ENCODE measurements at places on chromosomes 4 and X.

DNA sequence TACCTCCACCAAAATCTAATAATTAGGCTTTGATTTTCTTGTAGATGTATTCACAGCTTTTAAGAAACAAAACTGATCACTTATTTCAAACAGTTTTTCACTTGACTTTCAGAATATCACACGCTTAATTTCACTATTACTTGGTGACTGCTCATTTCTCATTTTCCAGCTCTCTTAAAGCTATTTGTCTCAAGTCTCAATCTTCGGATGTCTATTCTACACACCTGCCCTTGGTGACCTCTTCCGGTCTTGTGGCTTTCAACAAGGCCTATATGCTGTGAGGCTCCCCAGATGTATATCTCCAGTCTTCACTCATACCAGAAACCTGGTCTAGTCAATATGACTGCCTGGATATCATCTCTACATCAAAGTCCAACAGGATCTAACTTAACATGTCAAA lies 34.9 kb upstream of the ANXA10 start:
- no peak for DNase-seq

DNA sequence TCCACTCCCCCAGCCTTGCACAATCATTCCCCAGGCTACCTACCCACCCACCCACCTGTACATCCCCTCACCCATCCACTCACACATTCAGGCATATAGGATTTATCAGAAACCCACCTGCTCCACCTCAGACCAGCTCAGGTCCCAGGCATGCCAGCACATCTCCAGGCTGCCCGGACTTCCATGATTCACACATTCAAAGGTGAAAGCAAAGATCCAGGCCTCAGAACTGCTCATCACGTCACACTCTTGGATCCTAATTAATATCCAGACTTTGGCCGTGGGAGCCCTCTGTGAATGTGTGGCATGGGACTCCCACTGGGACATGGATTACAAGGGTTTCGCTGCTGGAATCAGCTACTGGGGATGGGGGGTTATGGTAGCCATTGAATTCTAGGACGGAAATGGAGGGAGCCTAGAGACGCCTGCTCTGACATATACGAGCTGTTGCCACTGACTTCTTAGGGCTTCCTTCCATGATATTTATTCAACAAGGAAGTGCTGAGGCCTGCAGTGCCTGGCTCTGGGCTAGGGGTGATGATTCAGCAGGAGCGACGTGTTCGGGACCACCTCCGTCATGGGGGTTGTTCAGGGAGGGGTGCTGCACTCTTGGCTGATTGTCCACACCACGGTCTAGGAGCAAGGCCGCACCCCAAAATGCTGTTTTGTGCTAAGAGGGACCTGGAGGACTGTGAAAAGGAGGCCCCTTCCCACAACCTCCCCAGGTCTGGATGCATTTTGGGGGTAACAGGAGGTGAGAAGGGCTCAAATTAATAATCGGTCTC lies 56.9 kb upstream of the ADRA2C start:
- DNase-seq = no peak

GRCh38 chr4:152281211-152281610 lies 254.7 kb downstream of the FBXW7 start:
- no peak for DNase-seq

DNA sequence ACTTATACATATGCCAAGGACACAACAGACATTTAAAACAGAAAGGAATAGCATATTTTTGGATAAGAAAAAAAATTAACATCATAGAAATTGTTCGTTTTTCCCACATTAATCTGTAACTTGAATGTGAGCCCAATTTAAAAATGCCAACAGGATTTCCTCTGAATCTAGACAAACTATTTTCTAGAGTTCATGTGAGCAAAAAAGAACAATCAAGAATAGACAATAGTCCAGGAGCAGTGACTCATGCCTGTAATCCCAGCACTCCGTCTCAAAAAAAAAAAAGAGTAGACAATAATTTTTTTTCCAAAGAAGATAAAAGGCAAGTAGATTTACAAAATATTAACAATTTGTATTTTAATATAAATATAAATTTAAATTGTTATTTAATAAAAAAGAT lies 73.7 kb upstream of the DUSP21 start:
- DNase-seq = no peak

DNA sequence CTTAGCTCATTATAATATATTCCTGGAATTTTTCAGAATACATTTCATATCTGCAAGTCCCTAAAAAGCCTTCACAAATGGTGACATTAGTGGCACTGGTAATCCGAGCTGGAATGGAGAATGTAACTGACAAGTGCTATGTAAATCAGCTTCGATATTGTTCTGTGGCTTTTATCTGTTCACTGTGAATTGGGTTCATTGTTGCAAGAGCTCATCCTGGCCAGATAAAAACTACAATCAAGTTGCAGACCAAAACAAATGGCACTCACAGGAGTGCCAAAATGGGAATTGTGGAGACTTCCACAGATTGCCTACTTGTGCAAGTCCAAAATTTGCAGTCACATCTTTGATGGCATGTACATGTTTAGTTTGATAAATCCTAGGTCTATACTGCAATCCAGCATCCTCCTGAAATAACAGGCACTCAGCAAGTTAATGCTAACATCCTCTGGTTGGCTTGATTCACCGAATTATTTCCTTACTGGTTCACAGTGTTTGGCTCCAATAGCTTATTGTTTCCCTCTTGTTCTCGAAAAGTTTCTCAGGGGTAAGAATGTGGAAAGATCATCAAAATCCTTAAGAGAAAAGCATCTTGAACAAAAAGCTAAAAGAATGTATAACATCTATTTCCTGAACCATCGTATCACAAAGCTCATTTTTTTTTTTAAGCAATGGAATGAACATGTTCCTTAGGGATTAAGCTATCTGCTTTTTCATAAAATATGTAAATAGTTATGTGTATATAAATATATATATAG lies 904.9 kb downstream of the CENPC start:
- DNase-seq = no peak

GRCh38 chr4:128155231-128155855 lies 94.2 kb downstream of the LARP1B start:
- no peak for DNase-seq

DNA sequence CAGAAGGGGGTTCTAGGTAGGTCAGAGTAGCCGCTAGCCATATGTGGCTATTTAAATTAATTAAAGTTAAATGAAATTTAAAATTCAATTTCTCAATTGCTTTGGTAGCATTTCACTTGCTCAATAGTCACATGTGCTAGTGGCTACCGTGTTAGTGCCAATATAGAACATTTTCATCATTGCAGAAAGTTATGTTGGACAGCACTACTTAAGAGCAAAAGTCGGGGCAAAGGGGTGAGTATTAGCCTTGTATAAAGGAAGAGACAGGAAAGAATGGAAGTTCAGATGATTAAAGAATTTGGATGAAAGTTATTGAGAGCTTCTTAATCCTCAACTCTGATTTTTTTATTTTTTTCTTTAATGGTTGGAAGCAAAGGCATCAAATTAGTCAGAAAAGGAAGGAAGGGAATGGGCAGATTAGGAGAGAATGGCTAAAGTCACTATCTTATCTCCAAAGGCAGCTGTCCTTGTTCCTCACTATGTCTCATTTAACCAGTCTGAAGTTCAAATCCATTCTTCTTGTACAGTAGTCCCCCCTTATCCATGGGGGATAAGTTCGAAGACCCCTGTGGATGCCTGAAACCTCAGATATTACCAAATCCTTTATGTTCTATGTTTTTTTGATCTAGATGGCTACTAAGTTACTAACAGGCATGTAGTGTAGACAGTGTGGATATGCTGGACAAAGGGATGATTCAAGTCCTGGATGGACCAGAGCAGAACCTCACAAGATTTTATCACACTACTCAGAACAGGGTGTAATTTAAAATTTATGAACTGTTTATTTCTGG lies 22.9 kb downstream of the OCIAD1 start:
- DNase-seq = no peak

Measured in thymus (tissue), 14 donors.